ENCODE measurements at places on chromosomes 4 and X.

DNA sequence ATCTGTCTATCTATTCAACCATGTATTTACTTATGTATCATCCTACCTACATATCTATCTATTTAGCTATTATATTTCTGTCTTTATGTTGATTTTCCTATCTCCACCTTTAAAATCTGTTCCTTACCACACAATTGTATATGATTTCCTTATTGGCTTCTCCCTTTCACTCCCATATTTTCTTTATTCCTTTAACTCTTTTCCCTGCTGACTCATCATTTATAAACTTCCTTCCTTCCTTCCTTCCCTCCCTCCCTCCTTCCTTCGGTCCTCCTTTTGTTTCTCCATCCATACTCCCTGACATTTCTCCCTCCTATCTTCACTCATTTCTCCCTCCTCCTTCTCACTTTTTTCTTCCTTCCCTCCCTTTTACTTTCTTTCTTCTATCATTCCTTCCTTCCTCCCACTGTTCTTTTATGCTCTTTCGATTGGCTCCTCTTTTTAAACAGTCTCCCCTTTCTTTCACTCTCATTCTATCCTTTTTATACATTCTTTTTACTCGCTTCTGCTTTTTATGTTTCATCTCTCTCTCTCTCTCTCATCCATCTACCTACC, 100.3 kb downstream of the RBMX2 start:
- no peak for DNase-seq

- no peak for DNase-seq
These were observed 235.2 kb upstream of the FAT1 start for GRCh38 chr4:186958726-186959350.

- peak; percentile 27 for DNase-seq
These were observed 53.8 kb upstream of the TBC1D14 start for GRCh38 chr4:6855692-6856297.

- DNase-seq = no peak
These were observed 11.7 kb downstream of the RELL1 start for GRCh38 chr4:37674439-37674838.

- DNase-seq = no peak
These were observed 186.9 kb upstream of the SPOCK3 start for GRCh38 chr4:167421201-167421600.

GRCh38 chrX:24659646-24660045, 12.5 kb upstream of the PCYT1B start:
- no peak for DNase-seq

DNA sequence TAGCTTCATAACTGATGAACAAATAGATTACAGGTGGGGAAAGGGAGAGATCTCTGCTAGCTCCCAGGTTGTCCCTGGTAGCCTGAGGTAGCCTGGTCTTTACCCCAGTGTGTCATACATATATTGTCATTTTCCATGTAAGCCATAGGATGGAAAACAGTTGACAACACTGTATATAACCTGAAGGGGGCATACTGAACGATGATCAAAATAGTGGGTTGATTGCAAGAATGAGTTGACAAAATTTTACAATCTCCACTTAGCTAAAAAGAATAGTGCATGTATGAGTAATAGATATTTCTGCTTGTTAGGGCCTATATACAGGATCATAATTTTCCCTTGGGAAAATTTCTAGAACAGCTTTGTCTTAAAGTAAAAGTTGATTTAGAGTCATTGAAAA, 304.1 kb upstream of the HAND2 start:
- DNase-seq = no peak

GRCh38 chr4:174422893-174423256, 99.4 kb downstream of the HPGD start:
- DNase-seq = no peak

- no peak for DNase-seq
These were observed 239.7 kb upstream of the UGT8 start for GRCh38 chr4:114358901-114359300.

DNA sequence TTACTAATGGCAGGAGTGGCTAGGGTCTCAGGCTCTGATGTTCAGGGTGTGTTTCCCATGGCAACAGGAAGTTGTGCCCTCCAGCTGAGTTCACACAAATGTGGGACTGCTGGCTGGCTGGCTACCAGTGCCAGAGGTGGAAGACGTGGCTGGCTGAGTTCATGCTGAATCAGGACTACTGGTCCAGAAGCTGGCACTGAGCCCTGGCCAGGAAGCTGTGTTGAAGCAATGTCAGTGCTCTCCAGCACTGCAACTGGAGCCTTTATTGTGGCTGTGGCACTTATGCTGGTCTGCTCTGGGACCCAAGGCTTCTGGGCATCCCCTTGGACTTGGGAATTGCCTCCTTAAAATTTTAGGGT, 42.0 kb upstream of the ZXDA start:
- no peak for DNase-seq

- no peak for DNase-seq
These were observed 25.2 kb downstream of the P2RY8 start for GRCh38 chrX:1511829-1512228.

GRCh38 chr4:41652971-41653370, 95.6 kb downstream of the PHOX2B start:
- DNase-seq = no peak

DNA sequence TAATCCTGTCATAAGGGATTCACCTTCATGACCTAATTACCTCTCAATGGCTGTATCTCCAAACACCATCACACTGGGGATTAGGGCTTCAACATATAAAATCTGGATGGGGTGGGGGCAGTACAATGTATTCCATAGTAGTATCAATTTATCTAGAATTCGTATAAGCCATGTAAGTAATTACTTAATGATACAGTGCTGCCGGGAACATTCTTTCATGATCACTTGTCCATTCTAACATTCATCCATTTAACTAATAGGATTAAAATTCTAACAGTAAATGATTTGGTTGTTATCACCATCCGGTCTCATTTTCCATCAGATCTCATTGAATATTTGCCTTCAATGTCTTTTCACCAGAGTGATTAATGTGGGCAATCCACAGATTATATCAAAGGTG, 1620.9 kb upstream of the TENM3 start:
- no peak for DNase-seq

DNA sequence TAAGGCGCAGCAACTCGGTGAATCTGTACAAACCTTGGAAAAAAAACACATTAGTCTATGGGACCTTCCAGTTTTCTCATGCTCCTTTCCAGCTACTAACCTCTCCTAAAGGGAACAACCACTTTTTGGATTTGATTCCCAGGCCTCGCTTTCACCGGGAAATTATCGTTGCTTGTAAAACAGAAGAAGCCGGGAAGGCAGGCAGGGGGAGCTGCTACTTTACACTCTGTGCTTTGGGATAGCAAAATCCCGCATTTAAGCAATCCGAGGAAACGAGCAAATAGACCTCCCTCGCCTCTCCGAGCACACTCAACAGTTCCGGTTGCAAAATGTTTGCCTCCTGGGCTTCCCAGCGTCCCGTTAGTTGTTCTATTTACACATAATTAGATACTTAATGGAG, 1.2 kb downstream of the CD38 start:
- peak; percentile 7 for DNase-seq

DNA sequence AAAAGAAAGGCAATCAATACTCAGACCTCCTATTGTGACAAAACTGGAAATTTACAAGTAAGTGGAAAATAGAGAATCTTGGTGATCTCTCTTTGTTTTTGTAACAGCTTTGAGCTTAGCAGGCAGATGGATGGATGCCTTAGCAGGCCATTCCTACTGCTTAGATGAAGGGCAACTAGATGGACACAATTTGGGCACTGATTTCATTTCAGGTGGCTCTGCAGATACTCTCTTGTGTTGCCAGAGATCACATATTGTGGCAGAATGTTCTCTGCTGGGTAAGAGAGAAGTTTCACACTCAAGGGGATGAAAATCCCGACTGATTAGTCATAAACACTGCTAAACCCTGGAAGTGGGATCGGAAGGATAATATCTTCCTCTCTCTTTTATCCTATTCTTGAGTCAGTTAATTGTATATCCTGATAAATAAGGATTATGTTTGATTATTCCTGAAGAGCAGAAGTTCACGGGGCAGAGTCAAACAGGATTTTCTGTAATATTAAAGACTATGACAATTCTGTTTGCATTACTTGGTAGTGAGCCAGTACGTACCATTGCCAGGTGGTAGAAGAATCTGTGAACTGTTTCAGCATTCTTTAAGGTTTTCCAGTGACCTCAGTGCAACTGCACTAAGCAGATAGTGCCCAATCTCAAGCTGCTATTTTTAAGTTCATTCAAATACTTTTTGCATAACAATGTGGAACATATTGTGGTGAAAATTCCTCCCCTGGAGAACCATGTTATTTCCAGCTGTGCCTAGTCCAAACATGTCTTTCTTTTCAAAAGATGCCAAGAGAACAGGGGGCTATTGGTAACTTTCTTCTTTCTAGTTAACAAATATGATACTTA, 974.3 kb downstream of the FSTL5 start:
- no peak for DNase-seq

- DNase-seq = no peak
These were observed 1210.6 kb downstream of the C4orf33 start for GRCh38 chr4:130306566-130306965.

GRCh38 chrX:38205039-38205438, 15.6 kb downstream of the SRPX start:
- no peak for DNase-seq

DNA sequence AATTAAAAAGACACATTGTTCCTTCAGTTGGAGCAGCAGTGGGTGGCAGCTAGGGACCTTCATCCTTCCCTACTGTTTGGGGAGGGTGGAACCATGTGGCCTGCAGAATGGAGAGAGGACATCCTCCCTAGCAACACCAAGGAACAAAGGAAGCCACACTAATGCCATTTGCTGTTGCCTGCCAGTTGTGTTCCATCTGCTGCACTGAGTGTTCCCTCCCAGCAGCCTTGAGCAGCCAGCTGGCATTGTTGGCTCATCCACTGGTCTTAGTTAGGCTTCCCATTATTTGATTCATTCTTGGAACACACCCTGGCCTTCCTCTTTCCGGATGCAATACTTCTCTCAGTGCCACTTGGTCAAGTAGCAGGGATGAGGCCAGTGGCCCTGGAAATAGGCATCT, 25.0 kb upstream of the HMGB3 start:
- no peak for DNase-seq

GRCh38 chr4:62913065-62913464, 1496.2 kb downstream of the TECRL start:
- no peak for DNase-seq

GRCh38 chrX:105608745-105609144, 213.6 kb upstream of the NRK start:
- DNase-seq = no peak

- peak; percentile 50 for DNase-seq
These were observed 13.1 kb upstream of the AMTN start for GRCh38 chr4:70505151-70505748.

GRCh38 chr4:52664479-52664878, 5.4 kb upstream of the USP46 start:
- DNase-seq = no peak

DNA sequence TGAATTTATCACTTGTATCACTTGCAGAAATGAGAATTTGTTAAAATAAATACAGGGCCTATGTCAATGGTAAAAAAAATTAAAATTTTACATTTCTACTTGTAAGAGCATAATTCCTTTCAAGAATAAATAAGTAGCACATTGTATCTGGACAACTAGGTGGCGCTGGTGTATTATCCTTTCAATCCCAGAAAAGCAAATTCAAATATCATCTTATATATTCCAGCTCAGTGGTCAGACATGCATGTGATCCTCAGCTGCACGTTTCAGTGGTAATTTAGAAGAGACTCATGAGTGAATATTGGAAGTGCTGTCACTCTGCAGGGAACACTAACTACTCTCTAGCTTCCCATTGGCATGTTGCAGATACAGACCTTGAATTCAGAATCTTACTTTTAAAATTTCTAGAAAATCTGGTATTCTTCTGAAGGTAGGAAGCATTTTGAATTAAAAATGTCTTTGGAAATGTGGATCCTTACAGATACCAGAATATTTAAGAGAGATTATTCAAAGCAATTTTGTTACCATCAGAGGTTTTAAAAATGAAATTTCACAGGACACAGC, 1414.7 kb upstream of the TENM3 start:
- DNase-seq = no peak

DNA sequence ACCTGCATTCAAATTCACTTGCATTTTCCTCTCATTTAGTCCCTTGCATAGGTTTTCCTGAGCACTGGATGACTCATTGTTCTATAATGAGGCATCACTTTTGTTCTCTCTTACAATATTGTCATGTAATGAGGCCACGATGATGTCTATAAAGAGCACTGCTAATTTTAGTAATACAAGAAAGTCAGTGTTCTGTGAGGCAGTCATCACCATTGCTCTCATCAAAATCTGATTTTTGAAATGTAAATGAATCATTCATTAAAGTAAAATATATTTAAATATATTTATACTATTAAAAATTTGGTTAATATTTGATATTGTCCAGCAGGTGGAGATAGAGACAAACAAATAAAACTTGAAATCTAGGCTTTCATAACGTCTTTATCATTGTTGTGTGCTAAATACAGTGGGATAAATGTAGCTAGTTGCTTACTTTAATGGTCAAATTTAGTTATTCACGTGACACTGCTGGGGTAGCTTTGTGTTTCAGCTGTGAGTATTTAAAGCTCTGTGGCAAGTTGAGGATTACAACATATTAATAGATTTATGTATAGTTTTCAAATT, 15.4 kb downstream of the HMGB2 start:
- DNase-seq = no peak
